ENCODE measurements at places on chromosomes 3 and 15.

GRCh38 chr3:33395900-33396299 lies 44.3 kb downstream of the UBP1 start:
- DNase-seq = no peak

DNA sequence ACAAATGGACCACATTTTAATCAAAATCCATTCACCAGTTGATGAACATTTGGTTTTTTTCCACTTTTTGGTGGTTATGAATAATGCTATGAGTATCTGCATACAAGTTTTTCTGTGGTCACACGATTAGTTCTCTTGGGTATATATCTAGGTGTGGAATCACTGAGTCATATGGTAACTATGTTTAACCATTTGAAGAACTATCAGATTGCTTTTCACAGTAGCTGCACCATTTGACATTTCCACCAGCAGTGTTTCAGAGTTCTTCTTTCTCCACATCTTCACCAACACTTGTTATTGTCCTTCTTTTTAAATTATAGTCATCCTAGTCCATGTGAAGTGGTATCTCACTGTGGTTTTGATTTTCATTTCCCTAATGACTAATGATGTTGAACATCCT lies 33.3 kb upstream of the ATG7 start:
- no peak for DNase-seq

DNA sequence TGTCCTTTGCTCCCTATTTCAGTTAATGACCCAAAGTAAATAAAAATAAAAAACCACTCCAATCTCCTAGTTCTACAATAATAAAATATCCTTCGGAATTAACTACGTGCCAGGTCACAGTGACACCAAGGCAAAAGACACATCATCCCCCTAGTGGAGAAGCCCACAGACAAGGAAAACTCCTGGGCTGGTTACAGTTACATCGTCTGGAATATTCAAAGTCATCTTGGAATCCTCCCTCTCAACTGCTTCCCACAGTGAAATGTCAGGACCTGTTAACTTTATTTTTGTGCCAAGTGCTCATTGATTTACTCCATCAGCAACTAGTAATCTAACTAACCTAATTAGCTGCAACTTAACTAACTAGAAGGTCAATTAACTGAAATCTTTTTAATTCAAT lies 349.3 kb downstream of the MAGI1 start:
- no peak for DNase-seq

DNA sequence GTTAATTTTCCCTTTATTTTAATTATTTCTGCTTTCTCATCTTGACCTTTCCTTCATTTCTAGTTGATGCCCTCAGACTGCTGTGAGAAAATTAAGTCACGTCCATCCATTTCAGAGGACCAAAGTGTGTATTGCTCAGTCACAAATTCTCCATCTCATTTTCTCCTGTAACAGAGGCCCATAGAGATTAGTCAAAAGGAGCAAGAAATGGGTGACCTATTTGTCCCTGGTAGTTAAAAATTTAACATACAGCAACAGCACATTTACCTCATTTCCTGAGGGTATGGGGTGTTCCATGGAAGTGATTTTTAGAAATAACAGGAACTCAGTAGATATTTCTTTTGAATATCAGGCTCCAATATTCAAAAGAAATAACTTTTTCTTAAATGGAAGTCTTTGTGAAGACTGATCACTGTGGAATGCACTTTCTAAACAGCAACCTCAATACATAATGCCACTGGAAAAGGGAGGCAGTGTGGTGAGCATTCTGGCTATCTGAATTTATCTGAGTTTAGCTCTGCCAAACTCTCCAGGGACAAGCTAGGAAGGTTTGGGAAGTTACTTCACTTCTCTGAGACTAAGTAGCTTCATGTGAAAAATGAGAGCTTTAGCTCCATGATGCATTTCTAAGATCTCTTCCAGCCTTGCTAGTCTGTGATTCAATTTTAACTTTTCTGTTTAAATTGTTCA lies 808.2 kb downstream of the SQOR start:
- DNase-seq = no peak

DNA sequence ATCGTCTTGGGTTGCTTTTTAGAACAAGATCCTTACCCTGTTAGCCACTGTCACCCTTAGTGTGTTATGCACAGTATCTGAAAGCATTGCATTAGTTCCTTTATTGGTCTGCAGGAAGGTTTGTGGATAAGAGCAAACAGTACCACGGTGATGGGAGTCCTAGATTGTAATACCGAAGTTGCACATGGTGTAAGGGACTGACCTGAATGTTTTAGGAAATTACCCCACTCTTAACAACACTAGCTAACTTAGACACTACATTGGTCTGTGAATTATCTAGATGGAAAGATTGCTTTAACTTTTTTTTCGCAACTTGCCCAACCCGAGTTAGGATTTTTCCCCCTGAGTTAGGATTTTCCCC lies 1.3 kb downstream of the STT3B start:
- no peak for DNase-seq

All from stimulated activated CD4-positive, alpha-beta T cell treated with anti-CD3 and anti-CD28 coated beads, TNF-alpha, amount 100 ng/mL, for 48 hours (primary cell).